B cell (primary cell): ENCODE measurements at places on chromosomes 5 and 9. TPM values are rescaled to one million over a fixed set of nuclear protein-coding genes. Genes with fewer than 3 reads are reported as not detected.

- DNase-seq: no peak
Observed at GRCh38 chr5:72842816-72843215, 26.4 kb downstream of the TNPO1 start.

- no peak for DNase-seq
Observed at GRCh38 chr9:72955571-72955970, 2.7 kb upstream of the ALDH1A1 start.

GRCh38 chr5:84378420-84378819 is 6.3 kb downstream of the EDIL3 start:
- DNase-seq: no peak

The KCNIP1 gene
- total RNA-seq: not detected in 2 replicates

The HAVCR1 gene
- 0.22 TPM in 1 of 2 replicates, not detected in the other for total RNA-seq

The VCAN gene
- 0.41 TPM in 1 of 2 replicates, not detected in the other for total RNA-seq

The ANKRD34B gene
- total RNA-seq: not detected in 2 replicates

GRCh38 chr9:121246821-121247561 is 21.0 kb upstream of the GSN start:
- DNase-seq: no peak

DNA sequence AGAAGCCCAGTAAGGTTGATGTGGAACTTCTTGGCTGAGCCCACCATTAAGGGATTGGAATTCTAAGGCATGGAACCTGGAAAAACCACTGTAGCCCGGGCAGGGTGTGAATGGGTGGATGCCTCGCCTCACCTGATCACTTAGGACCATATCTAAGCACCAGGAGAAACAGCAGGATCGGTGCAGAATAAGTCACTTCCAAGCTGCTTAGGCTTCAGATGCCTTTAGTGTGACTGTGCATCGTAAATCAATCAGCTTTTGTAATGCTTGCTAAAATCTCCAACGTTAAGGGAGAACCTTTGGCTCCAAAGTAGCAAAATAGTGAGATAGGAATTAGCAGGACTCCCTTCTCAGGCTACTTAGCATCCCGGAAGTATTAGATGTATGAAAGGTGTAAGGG is 103.9 kb upstream of the MEGF10 start:
- DNase-seq: no peak

GRCh38 chr5:13973724-13974123 is 29.2 kb upstream of the DNAH5 start:
- no peak for DNase-seq

GRCh38 chr9:135082536-135082935 is 4.9 kb upstream of the OLFM1 start:
- no peak for DNase-seq

The GABRP gene
- total RNA-seq: not detected in 2 replicates

DNA sequence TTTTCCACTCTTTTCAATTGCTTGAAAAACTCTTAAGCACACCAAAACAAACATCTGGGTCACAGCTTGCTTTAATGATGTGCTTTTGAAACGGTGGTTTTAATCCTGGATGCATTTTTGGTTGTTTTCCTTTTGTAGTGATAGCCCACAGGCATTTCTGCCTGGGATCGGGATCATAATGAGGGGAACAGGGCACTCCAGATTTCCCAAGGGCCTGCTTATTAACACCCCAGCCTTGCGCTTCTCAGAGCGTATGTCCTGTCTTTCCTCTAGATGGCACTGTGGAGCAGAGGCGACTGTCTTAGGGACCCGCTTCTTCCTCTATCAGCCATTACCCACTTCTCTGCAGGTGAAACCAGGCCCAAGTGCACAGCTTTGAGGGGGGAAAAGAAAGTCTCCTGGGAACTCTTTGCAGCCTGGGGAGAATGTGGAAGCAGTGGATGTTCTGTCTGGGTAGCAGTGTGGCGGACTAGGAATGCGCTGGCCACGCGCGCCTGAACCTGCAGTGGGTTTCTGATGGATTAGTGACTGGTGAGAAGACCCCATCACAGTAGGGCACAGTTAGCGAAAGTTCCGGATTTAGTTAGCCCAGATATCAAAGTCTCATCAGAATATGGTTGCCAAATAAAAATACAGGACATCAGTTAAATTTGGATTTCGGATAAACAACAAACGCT is 190.1 kb downstream of the GNA14 start:
- peak; percentile 70 for DNase-seq

- no peak for DNase-seq
Observed at GRCh38 chr5:81397176-81397575, 3.2 kb upstream of the ACOT12 start.

The TRIM7 gene
- 5.6 and 7.4 TPM in 2 replicates for total RNA-seq

The SLC25A2 gene
- total RNA-seq: 3.4 and 3.6 TPM in 2 replicates

The TMCO6 gene
- 33.3 and 36.2 TPM in 2 replicates for total RNA-seq

- DNase-seq: no peak
Observed at GRCh38 chr5:149747833-149748366, 17.8 kb downstream of the PPARGC1B start.

GRCh38 chr5:162484986-162485385 is 417.4 kb downstream of the GABRG2 start:
- no peak for DNase-seq

DNA sequence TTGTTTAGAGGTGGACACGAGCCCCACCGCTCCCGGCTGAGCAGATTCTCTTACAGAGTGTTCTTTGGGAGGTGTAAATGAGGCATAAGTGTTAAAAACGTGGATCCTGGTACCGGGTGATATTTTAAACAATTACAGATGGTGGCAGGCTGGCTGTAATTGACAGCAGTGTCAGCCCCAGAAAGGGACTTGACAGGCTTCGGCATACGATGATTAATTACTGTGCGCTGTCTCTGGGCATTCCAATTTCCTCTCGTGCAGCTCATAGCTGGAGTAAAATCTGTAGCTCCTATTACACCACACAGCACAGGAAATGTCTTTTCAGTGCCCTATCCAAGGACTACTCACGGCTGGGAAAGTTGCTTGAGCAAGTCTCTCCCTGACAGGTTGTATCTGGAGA is 305.4 kb upstream of the IRX2 start:
- DNase-seq: no peak

- DNase-seq: peak; percentile 20
Observed at GRCh38 chr9:70392189-70392588, 22.3 kb downstream of the KLF9 start.

The UBE2QL1 gene
- 1.6 and 1.7 TPM in 2 replicates for total RNA-seq

DNA sequence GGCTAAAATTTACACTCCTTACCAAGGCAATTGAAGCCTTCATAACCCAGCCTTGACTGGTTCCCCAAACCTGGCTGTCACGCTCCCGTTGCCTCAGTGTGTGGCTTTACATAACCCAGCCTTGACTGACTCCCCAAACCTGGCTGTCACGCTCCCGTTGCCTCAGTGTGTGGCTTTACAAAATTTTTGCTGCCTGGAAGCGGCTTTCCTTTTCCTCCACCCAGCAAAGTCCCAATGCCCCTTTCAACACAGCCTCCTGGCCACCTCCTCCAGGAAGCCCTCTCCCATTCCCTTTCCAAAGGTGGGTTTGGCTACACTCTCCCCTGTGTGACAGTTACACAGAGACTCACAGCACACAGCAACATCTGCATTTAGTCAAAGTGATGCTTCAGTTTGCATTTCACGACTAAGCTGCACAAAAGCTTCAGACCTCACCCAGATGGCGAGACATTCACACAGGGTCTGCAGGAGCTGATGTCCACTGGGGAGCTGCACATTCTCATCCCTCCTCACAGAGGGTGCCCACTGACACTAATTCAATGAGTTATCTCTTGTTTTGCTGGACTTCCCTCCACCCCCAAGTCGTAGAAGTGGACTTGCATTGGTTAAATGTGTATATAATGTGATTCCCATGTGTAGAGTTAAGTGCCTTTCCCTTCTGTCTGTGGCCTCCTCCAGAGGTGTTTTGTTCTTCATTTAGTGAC is 156.6 kb upstream of the PHYKPL start:
- no peak for DNase-seq

- no peak for DNase-seq
Observed at GRCh38 chr5:54524704-54525103, 7.1 kb downstream of the SNX18 start.

DNA sequence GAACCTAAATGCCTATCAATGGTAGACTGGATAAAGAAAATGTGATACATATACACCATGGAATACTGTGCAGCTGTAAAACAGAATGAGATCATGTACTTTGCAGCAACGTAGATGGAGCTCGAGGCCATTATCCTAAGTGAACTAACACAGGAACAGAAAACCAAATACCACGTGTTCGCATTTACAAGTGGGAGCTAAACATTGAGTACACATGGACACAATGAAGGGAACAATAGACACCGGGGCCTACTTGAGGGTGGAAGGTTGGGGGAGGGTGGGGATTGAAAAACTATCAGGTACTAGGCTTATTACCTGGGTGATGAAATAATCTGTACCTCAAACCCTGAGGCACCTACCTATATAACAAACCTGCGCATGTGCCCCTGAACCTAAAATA is 22.4 kb upstream of the DEPDC1B start:
- DNase-seq: no peak

GRCh38 chr5:15425766-15426165 is 74.2 kb upstream of the FBXL7 start:
- DNase-seq: no peak

GRCh38 chr9:99015448-99015847 is 71.7 kb downstream of the COL15A1 start:
- DNase-seq: no peak
